ENCODE measurements at places on chromosomes 5 and 9. TPM values are rescaled to one million over a fixed set of nuclear protein-coding genes. Genes with fewer than 3 reads are reported as not detected.
A peak's percentile ranks its signal among the peaks of the same experiment; 100 is the strongest.

The NUTM2F gene
- not detected for polyA plus RNA-seq

DNA sequence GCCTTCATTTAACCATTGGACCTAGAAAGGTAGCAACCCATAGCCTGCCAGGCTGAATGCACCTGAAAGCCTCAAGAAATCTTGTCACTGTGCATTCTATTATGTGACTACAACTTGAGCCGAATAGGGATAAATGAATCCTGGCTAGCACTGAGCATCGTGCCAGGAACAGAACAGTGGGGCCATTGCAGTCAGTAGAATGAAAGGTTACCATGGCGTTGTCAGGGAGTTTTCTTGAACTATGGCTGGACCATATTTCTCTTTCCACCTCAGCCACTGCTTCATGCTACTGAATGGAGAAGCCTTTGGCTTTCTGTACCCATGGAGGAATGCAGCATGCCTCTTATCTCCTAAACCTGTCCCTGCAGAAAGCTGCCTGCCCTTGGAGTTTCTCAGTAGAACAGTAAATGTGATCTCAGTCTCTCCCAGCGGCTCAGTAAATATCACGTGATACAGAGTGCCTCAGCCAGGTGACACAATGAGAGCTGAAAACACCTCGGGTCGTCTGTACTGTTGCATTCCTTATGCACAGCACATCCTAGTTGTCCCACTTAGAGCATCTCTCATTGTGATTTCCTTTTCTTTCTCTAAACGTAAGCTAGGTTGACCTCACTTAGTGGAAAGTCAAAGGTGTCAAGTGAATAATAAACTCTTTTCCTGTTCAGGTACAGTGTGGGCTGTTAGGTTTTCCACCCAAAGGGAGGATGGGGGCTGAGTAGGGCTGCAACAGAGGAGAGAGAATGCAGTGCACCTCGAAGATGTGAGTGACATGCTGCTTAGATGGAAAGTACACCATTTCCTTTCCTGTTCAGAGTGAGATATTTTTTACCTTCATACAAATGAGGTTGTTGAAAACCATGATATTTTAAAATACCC, 115.3 kb downstream of the MACIR start:
- no peak overlapping the region for H3K27ac ChIP-seq
- no peak for DNase-seq
- H3K36me3 ChIP-seq = no peaks in the 10 kb centered on the region
- no peak overlapping the region for H3K4me3 ChIP-seq

DNA sequence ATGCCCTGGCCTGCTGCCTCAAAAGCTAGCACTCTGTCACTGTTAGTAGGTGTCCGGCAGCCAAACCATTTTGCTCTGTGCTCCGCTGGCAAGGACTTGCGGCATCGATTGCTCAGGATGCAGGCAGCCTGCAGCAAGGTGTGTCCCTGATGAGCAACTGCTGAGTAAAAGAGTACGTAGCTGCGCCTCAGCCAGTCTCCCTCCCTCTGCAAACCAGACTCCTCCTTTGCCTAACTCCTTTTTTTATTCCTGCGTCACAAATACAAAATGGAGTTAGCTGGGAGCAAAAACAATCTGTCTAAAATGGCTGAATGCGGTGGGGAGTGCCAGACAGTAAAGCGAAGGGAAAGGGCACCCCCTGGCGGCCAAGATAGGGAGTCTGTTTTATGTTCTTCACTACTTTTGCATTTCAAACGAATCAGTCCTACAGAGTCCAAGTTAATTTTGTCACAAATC, 61.1 kb downstream of the DIAPH1 start:
- no peaks in the 10 kb centered on the region for H3K27me3 ChIP-seq
- no peaks in the 10 kb centered on the region for H3K4me1 ChIP-seq
- H3K27ac ChIP-seq = no peak overlapping the region
- peaks cover 15% of the 10 kb centered on the region for H3K36me3 ChIP-seq
- peak; percentile 80 for DNase-seq
- no peak overlapping the region for H3K4me3 ChIP-seq

The RNF180 gene
- not detected for polyA plus RNA-seq

DNA sequence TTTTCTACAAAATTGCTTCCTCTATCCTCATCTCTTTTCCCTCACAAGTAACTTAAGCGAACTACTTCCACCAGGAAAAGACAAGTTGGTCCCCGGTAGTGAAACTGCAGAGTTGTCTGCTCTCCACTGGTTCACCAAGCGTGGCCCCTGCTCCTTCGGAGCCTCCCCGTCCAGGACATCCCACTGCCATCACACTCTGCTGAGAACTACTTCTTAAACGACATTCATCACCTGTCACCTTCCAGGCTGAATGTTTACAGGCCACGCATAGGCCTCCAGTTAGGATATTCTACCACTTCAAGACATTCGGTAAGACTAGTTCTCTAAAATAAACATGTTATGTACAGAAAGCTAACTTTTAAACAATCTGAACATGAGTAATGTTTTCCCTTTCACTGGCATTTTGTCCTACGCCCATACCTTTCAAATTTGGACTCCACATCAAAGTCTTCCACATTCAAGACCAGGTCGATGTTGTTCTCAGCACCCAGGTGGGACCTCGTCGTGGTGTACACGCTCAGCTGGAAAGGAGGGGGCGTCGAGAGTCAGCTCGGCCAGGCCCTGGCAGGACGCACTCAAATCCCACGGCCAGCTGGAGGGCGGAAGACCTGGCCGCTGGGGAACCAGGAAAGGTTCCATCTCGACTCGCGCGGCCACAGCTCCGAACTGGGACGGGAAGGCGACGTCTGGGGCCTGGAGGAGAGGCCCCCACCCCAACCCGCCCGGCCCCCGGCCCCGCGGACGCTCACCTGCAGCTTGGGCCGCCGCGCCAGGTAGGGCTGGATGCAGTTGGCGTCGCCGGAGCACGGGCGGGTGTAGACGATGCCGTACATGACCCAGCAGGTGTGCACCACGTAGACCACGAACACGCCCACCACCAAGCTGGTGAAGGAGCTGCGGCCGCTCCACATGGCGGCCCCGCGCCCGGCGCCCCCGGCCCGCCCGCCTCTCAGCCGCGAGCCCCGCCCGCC, 683 bp downstream of the CLPTM1L start:
- H3K4me3 ChIP-seq = peak overlapping the region; percentile 56
- H3K4me1 ChIP-seq = peaks cover 19% of the 10 kb centered on the region
- DNase-seq = peak; percentile 34
- H3K27ac ChIP-seq = peak overlapping the region; percentile 21

DNA sequence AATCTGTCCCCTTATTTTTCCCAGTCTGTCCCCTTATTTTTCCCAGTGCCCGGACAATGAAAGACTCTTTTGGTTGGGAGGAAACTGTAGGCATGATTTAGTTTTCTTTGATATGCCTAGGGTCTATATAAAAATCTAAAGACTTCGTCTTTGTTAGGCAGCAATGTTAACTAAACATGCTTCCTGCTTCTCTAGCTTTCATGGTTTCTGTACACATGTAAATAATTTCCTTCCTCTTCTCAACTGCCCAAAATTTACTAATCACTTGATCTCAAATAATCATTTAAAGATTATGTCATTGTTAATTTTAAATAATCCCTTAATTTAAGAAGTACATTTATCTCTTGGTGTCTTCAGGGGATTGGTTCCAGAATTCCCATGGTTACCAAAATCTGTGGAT, 47.8 kb upstream of the RAPGEF6 start:
- H3K4me3 ChIP-seq = peak overlapping the region; percentile 19
- peak overlapping the region; percentile 78 for H3K27ac ChIP-seq
- H3K36me3 ChIP-seq = no peaks in the 10 kb centered on the region
- peak; percentile 39 for DNase-seq
- peaks cover 16% of the 10 kb centered on the region for H3K4me1 ChIP-seq

The LMNB1 gene
- polyA plus RNA-seq = 10.5 TPM

- H3K4me1 ChIP-seq = no peaks in the 10 kb centered on the region
- H3K27ac ChIP-seq = no peak overlapping the region
- H3K36me3 ChIP-seq = no peaks in the 10 kb centered on the region
- no peak for DNase-seq
- H3K27me3 ChIP-seq = no peaks in the 10 kb centered on the region
Observed at GRCh38 chr5:52466113-52466512, 321.6 kb upstream of the ITGA1 start.

DNA sequence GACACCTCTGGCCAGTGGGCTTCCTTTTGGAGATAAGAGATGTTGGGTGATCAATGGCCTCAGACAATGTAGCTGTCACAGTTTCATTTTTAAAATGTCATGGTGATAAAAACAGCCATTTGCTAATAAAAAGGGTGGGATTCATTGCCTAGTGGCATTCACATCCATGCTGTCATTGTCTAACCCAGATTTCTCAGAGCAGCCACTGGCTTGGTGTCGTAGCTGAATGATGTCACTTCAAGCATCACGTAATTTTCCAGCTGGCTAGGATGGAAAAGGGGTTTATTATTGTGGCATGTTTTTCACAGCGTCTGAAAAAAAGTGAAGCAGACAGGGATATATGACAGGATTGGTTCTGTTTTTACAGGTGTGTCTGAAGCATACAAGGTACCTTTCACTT, 184.7 kb downstream of the AOPEP start:
- no peaks in the 10 kb centered on the region for H3K4me1 ChIP-seq
- no peaks in the 10 kb centered on the region for H3K36me3 ChIP-seq
- H3K4me3 ChIP-seq = no peak overlapping the region

- no peaks in the 10 kb centered on the region for H3K4me1 ChIP-seq
- no peak overlapping the region for H3K27ac ChIP-seq
- no peaks in the 10 kb centered on the region for H3K27me3 ChIP-seq
Observed at GRCh38 chr5:66840511-66841013, 244.4 kb downstream of the MAST4 start.

DNA sequence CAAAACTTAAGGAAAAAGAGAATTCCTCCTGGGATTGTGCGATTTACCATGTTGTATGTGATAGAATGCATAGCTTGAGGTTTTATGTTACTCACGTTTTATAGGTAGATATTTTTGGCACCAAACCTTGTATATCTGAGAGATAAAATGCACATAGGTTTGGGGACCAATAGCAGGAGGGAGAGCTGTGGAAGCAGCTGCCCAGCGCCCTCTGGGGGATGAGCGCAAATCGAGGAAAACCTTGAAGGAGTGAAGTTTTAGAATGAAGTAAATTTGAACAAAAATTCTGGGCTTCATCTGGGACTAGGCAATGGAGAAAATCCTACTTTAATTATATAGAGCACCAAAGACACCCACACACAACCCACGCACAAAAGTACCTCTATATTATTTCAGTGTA, 197.0 kb downstream of the ADCY2 start:
- no peaks in the 10 kb centered on the region for H3K4me1 ChIP-seq
- no peak for DNase-seq
- H3K27me3 ChIP-seq = no peaks in the 10 kb centered on the region
- H3K27ac ChIP-seq = no peak overlapping the region

DNA sequence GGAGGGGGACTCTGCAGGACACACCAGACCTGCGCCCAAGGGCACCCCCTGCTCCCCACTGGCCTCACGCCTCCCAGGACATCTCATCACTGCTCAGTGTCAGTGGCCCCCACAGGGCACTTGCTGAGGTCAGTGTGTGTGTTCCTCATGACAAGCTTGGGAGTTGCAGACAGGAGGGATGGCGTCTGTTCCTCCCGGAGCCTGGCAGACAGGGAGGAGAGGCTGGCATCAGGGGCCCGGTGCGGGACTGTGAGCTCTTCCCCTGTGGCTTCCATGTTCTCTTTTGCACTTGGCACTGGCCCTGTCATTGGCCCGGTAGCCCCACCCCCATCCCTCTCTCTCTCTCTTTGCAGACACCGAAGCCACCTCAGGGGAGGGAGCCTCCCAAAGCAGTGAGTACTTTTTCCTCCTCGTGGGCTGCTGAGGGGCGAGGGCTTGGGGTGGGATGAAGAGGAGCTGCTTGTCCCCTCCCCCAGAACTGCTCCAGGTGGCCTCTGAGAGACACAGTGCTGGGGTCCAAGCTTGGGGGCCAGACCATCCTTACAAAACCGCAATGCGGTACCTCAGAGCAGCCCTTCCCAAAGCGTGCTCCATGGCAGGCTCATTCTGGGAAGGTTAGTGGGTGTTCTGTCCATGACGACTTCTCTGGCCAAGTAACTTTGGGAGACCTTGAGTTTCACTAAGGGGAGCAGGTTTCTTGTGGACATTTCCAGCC, 75.7 kb downstream of the AMBP start:
- no peaks in the 10 kb centered on the region for H3K36me3 ChIP-seq
- H3K27me3 ChIP-seq = no peaks in the 10 kb centered on the region
- no peaks in the 10 kb centered on the region for H3K4me1 ChIP-seq
- DNase-seq = no peak
- H3K27ac ChIP-seq = no peak overlapping the region
- no peak overlapping the region for H3K4me3 ChIP-seq

DNA sequence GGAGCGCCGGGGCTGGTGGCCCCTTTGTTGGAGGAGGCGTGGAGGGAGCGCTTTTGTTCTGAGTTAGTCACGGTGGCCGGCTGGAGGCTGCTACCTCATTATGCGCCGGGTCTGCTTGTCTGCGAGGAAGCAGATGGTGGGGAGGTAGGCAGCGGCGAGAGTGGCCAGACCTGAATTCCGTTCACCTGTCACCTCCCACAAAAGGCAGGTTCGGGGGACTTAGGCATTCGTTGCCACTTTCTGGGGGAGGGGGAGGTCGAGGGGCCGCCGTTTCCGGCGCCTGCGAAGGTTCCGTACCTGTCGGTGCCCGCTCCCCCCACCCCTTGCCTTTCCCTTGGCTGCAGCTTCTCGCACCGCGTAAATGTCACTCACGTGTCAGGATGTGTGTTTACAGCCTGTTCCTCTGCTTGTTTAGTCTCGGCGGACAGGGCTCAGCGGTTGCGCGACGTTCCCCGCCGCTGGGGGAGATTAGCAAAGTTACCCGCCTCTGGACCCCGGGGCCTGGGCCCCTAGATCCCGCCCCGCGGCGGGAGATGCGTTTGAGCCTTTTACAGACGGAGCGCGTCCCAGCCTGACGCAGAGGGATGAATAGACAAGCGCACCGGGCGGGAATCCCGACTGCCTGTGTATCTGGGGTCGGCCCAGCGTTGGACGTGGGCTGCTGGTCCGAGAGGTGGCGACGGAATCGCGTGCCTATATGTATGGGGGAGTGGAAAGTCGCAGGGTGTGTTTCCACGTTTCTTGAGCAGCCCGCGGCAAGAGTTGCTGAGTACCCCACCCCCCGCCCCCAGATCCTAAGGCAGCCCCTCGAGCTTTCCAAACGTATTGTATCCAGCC, 2.7 kb upstream of the LHX2 start:
- peak; percentile 74 for DNase-seq
- H3K27ac ChIP-seq = no peak overlapping the region
- H3K4me3 ChIP-seq = no peak overlapping the region
- peaks cover 75% of the 10 kb centered on the region for H3K4me1 ChIP-seq

The CDH6 gene
- not detected for polyA plus RNA-seq

The PRDM9 gene
- polyA plus RNA-seq = not detected

DNA sequence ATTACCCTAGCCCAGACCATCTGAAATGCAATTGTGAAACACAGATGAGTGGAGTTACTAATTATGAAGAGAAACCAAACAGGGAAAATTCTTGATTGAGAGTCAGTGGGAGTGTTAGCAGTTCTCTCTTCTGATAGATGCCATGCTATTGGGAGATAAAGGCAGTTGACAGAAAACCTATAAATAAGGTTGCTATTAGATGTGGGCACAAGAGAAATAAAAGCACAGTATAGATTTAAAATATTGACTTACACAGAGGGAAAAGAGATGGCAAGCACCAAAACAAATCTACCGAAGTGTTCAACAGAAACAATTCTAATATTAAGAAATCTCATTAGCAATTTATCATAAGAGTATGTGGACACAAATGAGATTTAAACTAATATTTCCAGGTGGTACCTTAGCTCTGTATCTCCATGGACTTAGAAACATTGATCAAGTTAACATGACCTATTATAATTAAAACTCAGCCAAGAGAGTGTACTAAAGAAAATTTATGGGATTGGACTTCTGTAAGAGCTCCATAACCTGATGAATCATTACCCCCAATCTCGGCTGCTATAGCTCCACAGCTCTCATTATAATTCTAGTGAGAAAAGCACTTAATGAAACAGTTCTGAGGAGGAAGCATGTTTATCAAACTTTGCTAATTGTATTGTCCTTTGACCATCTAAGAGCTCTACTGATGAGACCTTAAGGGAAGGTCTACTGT, 665.0 kb upstream of the RIOK2 start:
- no peaks in the 10 kb centered on the region for H3K36me3 ChIP-seq
- DNase-seq = no peak
- H3K4me1 ChIP-seq = no peaks in the 10 kb centered on the region

Measured in B cell (primary cell).